ENCODE measurements at places on chromosomes 16 and 17.

DNA sequence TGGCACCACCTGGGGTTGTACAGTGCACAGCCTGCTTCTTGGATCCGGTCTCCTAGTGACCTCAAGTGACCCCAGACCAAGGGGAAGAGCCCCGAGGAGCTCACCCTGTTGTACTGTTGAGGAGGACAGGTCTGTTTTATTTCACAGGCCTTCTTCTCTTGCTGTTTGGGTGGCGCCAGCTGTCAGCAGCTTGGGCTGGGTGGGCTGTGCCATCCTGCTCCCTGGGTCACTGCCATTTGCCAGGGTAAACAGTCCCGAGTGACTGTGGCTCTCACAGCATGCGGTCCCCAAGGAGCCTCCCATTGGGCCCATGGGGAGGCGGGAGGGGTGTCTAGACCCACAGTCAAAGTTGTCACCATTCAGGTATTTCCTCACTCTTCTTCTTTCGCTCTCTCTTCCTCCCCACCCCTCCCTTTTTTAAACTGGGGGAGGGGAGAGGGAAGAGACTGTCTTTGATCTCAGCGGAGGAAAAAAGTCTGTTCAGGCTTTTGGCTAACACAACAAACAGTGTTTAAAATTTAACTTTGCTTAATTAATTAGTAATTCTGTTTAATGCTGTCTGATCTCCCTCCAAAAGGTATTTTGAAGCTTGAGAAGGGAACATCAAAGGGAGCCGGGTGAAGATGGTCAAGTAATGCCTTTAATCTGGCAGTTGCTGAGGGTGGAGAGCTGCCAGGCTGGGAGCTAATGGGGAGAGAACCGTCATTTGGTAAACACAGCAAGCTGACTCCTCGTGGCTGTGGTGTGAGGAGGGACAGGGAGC is 64.0 kb downstream of the SNX20 start:
- DNase-seq = no peak

DNA sequence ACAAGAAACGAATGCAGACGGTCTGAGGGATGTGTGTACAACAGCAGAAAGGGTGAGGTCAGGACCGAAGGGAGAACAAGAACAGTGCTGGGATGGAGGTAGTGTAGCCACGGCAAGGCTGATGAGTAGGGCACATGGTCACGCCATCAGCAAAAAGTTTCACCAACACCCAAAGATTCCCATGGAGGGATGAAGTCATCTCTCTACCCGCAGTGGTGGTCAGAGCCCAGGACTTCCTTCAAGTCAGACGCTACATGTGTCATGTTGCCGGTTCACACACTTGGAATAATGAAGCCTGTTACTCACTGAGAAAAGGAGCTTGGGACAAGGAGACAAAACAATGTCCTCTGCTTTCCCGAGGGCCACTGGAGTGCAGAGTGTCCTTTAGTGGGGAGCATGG is 79.7 kb downstream of the SALL1 start:
- no peak for DNase-seq

- DNase-seq = no peak
Measured at GRCh38 chr16:51636920-51637769, 486.1 kb upstream of the SALL1 start.

GRCh38 chr17:7922845-7923628 is 6.6 kb downstream of the KCNAB3 start:
- peak; percentile 61 for DNase-seq

DNA sequence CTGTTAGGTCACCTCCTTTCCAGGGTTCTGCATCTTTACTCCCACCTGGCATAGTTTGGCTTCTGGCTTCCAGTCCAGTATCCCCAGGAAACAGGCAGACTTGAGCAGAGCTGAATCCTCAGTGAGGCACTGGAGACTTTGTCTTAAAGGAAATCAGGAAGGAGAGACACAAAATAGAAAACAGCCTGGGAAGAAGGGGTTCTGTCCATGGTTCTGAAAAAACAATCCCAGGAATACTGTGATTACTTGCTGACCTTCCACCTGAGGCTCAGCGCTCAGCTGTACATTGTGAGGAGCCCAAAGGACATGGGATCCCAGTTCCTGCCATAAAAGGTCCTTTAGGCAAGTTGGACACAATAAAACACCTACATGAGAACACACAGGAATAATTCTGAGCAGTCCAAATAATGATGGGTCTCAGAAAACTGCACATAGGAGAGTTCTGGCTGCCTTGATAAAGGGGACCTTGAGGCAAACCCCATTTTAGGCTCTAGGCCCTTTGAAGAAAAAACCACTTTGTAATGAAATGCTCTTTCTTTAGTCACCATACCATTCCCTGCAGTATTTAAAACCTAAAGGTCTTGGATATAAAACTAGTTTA is 81.4 kb upstream of the CRHR1 start:
- no peak for DNase-seq

- no peak for DNase-seq
Measured at GRCh38 chr16:80161799-80162739, 378.7 kb upstream of the DYNLRB2 start.

DNA sequence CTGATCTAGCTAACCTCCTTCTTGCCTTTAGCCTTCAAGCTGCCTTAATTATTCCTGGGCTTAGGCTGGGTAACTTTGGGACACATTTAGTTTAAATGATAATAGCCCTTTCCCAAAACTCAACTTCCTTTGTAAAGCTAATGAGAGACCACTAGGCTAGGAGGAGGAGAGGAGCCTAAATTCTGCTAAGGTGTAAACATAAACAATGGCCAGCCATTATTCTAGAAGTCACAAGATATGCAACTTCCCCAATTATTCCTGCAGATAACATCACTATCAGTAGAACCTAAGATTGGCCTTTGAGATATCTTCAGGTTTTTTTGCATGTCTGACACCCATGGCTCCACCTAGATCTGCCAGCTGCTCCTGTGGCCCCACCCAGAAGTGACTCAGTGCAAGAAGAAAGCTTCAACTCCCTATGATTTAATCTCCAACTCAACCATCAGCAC is 131.2 kb upstream of the FAM20A start:
- no peak for DNase-seq

DNA sequence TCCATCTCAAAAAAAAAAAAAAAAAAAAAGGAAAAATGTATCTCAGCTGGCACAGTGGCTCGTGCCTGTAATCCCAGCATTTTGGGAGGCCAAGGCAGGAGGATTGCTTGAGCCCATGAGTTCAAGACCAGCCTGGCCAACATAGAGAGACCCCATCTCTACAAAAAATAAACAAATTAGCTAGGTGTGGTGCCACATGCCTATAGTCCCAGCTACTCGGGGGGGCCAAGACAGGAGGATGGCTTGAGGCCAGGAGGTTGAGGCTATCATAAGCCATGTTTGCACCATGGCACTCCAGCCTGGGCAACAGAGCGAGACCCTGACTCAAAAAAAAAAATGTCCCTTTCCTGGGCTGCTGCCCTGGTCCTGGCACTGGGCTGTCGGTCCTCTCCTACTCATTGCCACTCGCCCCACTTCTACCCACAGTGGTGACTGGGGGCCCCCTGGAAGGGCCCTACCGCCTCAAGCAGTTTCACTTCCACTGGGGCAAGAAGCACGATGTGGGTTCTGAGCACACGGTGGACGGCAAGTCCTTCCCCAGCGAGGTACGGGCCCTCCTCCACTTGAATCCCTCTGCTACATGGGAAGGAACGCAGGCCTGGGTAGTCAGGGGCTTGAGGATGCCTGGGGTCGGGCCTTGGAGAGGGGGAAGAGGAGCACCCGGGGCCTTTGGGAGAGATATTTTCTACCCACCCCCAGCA is 6.1 kb downstream of the CA7 start:
- DNase-seq = no peak

Measured in activated gamma-delta T cell (primary cell).